ENCODE measurements at places on chromosomes 7 and 10.
A peak's percentile ranks its signal among the peaks of the same experiment; 100 is the strongest.

- DNase-seq, result peak; percentile 64
Measured at GRCh38 chr10:96890172-96890513, 58.0 kb downstream of the LCOR start.

DNA sequence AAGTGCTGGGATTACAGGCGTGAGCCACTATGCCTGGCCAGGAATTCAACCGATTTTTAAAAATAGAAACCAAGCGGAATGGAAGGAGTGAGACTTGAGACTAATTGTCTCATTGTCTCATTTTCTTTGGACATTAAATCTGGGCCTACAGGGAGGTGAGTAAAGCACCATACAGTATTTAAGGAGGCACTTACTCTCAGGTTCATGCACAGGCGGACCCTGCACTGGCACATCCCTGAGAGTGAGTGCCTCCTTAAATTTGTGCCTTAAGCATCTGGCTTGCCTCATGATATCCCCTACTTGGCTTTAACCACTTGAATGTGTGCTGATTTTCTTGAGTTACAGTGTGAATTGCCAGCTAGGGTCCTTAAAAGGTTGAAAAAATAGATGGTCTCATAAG, 10.6 kb downstream of the UBE3C start:
- DNase-seq, result no peak

GRCh38 chr10:97525086-97525485, 26.4 kb downstream of the UBTD1 start:
- DNase-seq, result no peak

- DNase-seq, result no peak
Measured at GRCh38 chr7:124514471-124514870, 251.1 kb downstream of the GPR37 start.

DNA sequence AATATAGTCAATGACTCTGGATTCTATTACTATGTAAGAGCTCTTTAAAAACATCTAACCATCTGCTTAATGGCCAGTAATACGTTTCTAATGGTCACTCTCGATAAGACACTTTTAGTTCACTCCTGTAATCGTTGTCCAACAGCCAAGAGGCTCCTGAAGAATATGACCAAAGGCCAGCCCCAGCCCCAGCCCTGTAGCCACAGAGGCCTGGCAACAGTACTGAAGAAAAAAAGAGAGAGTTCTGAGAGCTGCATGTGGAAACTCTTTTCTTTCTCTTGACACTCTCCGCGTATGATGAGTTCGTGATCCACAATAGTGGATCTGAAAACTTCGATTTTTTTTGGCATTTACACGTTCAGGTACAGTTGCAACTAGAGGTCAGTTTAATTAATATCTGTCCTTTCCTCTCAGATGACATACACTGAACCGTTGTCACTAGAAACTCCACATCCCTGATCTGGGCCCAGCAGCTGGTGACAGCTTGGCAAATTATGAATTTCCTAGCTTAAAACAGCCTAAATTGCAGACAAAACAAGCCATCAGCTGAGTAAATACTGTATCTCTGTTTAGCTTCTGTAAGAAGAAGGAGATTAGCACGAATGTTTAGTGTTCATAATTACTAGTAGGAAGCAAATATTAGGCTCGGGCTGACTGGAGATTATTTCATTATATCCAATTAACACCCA, 456.7 kb downstream of the LRMDA start:
- DNase-seq, result peak; percentile 19

DNA sequence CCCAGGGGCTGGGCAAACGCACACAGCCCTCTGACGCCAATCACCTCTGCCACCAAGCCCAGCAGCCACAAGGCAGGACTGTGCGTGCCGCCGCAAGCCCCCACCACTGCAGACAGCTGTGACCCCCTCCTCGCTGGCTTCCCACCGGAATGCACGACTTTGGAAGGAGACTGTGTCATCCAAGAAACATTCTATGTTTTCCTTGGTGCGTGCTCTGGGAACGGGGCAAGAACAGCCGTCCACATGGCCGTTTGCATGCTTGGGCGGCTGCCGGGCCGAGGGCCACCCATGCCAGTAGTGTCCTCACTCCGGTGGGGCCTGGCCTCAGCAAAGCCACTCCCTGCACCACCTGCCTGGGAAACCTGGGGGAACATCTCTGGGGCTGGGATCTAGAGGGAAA, 17.6 kb upstream of the ELN start:
- DNase-seq, result no peak

DNA sequence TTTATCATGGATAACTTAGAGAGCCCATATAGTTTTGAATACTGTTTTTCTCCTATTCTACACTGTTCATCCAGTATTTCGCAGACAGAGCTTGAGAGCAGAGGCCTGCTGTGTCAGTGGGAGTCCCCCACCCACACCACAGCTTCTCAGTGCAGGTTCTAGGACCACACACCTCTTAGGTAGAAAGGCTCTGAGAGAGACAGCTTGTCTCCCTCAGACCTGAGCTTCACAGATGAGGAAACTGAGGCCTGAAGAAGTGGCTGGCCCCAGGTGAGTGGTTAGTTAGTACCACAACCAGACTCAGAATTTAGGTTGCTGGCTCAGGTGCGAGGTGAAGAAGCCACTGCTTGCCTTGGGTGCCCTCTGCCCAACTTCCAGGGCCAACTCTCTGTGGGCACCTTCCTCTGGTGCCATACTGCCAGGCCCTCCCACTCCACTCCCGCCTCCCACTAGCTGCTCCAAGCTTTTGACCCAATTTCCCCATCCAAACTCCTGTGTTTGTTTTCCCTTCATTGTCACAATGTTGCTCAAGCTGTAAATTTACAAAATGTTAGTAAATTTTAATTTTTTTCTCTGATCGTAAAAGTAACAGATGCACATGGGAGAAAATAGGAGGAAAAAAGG, 7.6 kb upstream of the HILPDA start:
- no peak for DNase-seq

- DNase-seq, result no peak
Measured at GRCh38 chr10:72310636-72311035, 36.9 kb downstream of the DDIT4 start.
